ENCODE measurements at places on chromosomes 6 and 20.

DNA sequence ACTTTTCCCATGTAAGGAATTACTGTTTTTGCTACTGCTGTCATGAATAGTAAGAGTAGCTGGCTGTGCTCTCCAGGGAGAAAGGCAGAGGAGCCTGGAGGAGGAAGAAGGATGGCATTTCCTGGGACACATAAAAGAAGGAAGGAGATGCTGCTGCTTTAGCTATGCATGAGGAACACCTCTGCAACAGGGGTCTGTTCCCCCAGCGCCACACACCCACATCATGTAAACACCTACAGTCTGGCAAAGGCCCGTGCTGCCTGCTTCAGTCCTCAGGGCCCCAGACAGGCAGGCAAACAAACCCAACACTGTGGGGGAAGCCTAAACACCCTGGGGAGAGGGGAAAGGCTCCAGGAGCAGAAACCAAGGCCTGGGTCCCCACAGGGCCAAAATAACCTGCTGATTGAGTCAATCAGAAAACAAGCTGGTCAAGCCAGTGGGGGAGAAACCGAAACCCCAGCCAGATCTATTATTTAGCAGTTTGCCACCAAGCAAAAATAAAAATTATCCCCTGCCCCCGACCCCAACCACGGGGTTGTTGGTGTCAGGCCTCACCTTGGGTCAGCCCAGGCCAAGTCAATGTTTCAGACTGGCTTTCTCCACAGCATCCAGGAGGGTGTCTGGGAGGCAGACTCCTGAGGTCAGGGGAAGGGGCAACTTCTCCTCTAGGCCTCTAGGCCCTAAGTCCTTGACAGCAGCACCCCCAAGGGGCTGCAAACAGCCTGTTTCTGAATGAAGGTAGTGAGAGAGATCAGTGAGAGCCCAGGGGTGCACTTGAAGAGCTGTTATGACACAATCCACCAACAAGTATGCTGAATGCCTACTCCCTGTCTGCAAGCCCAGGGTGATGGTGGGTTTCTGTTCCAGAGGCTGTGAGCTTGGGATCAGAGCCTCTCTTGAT, 34.6 kb upstream of the SCUBE3 start:
- no peak for DNase-seq

- DNase-seq, result no peak
These were observed 50.7 kb downstream of the ANKRD60 start for GRCh38 chr20:58177799-58178198.

- no peak for DNase-seq
These were observed 2.8 kb downstream of the RNF24 start for GRCh38 chr20:4012589-4012988.

- DNase-seq, result no peak
These were observed 38.0 kb downstream of the ITPR3 start for GRCh38 chr6:33658982-33659689.

DNA sequence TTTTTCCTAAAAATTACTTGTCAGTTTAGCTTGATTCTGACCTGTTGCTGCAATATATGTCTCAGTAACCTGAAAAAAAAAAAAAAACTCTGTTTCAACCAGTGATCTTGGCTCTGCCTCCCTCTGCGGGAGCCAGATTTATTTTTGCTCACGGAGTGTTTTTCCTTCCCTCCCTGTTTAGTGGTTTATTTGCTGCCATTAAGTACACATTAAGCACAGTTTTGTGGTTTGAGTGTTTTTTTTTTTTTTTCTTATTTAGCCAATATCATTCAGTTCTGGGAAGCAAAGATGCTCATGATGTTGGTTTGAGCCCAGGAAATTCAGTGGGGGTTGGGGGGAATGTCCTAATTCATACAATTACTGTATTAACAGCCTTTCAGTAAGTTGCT, 110.1 kb upstream of the GPR6 start:
- DNase-seq, result no peak

- no peak for DNase-seq
These were observed 6.4 kb downstream of the MYLK4 start for GRCh38 chr6:2744209-2744771.

DNA sequence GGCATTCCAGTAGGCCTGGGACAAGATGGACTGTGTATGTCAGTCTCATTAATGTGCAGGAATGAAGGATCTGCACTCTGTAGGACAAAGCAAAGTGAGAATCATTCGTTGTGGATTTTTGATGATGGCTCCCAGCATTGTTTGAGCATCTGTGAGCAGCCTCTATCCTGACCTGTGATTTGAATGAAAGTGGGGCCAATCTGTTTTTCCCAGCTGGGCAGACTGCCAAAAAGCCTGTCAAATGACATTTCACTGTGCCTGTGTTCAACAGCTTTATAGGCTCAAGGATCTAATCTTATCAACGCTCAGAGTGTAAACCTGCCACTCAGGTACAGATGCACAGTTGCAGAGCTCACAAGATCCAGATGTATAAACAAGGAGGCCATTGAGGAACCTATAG, 86.7 kb upstream of the SYNDIG1 start:
- DNase-seq, result no peak

DNA sequence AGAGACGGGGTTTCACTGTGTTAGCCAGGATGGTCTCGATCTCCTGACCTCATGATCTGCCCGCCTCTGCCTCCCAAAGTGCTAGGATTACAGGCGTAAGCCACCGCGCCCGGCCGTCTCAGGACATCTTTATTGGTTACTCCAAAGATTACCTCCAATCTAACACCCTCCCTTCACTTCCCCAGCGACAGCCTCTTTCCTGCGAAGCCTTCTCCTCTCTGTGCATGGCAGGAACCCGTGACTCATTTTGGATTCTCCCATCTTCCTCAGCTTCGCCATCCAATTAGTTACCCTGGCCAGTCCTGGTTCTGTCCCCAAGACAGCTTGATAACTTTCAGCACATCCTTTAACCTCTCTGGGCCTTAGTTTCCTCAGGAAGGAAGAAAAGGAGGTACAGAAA, 51.3 kb upstream of the TOX2 start:
- DNase-seq, result no peak

GRCh38 chr6:13712599-13712898, 914 bp upstream of the RANBP9 start:
- DNase-seq, result no peak

DNA sequence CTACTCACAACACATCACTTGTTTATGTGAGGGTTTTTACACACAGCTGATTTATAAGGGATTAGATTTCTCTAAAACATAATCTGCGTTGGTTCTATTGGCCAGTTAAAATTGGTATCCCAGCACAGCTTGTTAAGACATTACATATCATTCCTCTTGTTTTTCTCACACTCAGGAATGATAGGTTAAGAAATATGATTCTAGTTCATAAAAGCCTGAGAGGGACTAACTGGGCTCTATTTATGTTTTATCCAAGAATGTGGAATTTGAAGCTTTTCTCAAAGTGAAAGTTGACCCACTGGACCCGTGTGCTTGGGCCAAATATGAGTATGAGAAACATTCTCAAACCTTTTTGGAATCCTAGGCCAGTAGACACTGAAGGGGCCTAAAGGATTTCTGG, 117.3 kb downstream of the TMEM170B start:
- no peak for DNase-seq

DNA sequence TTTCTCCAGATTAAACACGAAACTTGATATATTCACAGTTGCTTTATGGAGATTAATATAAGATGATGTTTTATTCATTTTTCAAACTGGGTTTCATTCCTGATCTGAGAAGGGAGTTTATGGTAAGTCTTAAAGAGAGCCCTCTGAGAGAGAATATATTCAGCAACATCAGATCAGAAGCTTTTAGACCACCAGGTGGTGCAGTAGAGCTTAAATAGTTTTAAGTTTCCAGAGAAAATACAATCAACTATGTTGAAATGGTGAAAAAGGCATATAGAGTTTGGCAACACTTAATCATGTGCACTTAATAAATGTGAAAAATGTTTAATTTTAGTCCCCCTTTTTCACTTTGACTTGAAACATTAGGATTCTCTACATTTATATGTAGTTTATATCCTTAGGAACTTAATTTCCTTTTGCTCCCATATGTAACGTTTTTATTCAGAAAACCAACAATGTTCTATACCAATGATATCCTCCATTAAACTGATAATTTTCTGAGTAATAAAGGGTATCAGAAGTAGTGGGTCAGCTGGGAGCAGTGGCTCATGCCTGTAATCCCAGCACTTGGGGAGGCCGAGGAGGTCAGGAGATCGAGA, 86.4 kb upstream of the CLDN20 start:
- no peak for DNase-seq

GRCh38 chr20:40563296-40563950, 125.6 kb downstream of the MAFB start:
- no peak for DNase-seq

- DNase-seq, result no peak
These were observed 187.1 kb downstream of the EYA4 start for GRCh38 chr6:133428295-133428694.

GRCh38 chr6:78599526-78599925, 267.8 kb upstream of the IRAK1BP1 start:
- no peak for DNase-seq

GRCh38 chr20:22652681-22653588, 68.6 kb upstream of the FOXA2 start:
- DNase-seq, result no peak
